ENCODE measurements at places on chromosomes 1 and 21.

DNA sequence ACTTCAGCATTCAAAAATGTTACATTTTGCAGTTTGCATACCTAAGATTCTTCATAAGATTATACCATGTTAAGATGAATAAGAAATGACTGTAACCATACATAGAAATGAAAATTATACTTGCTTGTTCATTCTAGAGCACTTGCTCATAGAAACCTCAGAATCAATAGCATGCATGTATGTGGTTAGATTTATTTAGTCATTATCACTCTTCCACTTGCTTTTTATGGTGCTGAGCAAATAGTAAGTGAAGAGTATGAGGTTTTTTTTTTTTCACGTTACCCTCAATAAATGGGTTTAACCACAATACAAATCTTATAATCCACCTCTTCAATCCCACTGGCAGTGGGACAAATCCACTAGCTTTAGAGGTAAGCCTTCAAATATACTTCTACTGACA lies 84.7 kb downstream of the LRRC53 start:
- peak; percentile 20 for DNase-seq

- peak; percentile 9 for DNase-seq
Observed at GRCh38 chr1:45796381-45796780, 7.0 kb upstream of the MAST2 start.

DNA sequence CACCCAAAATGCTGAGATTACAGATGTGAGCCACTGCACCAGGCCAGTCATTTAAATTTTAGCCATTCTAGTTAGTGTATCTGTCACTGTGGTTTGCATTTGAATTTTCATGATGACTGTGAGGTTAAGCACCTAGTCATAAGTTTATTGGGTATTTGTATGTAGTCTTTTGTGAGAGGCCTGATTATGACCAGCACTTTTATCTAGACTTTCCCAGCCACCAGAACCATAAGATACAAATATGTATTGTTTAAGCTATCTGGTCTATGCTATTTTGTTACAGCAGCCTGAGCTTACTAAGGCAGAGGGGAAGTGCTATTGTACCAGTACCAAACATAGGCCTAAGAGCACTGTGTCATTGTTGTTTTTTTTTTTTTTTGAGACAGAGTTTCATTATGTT lies 19.9 kb upstream of the DNAJC6 start:
- DNase-seq: no peak

GRCh38 chr1:9835404-9835757 lies 11.6 kb upstream of the CLSTN1 start:
- DNase-seq: no peak

GRCh38 chr1:221164029-221164428 lies 284.8 kb downstream of the HLX start:
- no peak for DNase-seq

DNA sequence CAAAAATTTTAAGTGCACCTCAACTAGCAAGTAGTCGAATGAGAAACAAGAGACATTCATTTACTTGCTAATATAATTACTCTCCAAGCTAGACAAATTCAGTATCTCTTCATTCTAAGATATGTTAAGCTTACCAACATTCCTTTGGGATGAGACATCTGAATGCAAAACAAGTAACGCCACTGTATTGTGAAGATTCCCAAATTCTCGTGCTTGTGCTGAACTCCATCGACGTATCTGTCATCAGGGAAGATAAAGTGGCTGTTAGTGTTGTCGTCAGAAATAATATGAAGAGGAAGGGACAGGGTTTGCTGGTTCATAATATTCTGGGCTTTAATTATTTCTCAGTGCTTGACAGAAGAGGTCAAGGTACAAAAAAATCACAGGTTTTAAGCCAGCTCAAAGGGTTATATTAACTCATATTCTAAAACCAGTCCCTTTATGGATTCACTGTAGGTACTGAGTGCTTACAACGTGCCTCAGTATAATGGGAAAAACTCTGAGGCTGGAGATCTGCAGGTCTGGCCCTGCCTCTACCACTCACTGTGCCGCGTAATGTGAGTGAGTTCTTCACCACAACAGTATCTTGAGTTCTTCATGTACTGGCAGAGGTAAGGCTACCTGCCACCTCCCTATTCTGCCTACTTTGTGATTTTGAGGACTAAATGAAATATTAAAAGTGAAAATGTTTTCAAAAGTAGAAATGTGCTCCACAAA lies 42.0 kb downstream of the PCSK9 start:
- peak; percentile 70 for DNase-seq

- no peak for DNase-seq
Observed at GRCh38 chr21:37684547-37684946, 231.7 kb downstream of the KCNJ6 start.

- DNase-seq: peak; percentile 40
Observed at GRCh38 chr1:52348704-52349300, 17.2 kb downstream of the CC2D1B start.

DNA sequence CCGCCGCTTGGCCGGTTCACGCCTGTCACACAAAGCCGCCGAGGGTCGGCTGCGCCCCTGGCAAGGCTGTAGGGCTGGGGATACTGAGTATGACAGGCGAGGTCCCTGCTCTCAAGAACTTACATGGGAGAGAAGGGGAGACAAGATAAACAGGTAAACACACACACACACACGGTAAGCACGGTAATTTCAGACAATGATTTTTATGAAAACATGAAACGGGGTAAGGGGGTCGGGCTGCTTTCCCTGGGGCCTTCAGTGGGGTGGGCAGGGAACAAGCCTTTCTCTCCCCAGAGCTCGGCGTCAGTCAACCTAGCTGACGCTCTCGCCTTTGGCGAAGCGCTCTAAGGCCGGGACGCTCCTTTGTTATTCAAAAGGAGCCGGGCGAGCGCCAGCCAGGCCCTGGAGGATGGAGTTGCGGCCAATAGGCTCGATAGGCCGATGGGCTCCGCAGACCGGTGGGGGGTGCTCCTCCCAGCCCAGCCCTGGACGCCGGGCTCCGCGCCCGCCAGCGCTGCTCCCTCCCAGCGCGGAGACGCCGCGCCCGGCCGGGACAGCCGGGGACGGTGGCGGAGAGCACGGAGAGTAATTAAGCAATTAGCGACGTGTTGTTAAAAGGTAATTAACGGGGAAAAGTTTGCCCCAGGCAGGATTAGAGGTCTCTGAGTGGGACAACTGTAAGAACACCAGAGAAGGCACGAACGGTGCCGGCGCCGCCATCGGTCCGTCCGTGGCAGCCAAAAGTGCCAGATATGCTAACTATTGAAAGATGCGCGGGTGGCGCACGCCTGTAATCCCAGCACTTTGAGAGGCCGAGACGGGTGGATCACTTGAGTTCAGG lies 950 bp upstream of the INKA2 start:
- peak; percentile 69 for DNase-seq

GRCh38 chr1:40362699-40363098 lies 10.8 kb upstream of the SMAP2 start:
- peak; percentile 46 for DNase-seq

GRCh38 chr1:107359472-107360241 lies 218.8 kb downstream of the NTNG1 start:
- no peak for DNase-seq

GRCh38 chr1:241847540-241847795 lies 536 bp upstream of the EXO1 start:
- no peak for DNase-seq

DNA sequence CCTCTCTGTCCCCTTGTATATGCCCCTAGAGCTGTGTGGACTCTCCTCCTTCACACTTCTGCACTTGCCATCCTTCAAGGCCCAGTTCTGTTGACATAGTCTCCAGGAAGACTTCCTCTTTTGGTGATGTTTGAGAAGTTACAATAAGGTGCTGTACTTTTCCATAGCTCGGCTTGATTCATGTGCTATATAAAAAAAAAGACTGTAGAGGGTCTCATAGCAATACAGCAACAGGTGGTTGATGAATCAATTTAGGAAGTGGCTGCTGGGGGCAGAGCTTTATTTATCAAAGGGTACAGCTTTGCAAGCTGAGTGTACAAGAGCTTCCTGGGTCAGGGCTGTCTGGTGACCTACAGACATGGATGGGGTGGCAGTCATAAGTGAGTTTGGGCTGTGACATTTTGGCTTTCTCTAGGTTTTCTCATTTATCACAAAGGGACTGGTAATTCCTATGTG lies 102.7 kb downstream of the RUNX1 start:
- no peak for DNase-seq

DNA sequence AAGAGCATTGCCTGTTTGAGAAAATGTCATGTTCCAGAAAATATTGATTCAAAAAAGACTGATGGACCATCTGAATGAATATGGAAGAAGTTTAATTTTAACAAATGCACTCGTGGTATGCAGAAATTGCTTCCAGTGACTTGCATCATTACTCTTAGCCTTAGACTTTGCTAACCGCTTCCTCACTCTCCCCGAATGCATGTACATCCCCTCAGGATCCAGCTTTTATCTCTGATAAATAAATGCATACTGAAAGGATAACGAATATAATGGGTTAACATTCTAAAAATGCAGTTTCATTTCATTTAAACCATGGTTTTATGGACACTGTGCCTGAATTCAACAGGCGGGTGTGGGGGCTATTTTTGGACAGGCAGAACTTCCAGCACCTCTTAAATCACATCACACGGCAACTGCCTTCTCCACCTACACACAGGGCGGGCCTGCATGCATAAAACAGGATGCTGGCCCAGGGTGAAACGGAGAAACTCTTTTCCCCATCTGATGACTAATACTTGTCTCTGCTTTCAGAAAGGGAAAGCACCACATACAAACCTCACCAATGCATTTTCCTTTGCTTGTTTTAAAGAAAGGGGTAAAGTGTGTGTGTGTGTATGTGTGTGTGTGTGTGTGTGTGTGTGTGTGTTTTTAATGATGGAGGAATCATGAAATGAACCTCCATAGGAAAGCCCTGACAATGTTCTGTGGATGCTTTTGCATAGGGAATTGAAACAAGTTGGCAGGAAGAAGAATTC lies 48.7 kb downstream of the SPAG17 start:
- peak; percentile 86 for DNase-seq

DNA sequence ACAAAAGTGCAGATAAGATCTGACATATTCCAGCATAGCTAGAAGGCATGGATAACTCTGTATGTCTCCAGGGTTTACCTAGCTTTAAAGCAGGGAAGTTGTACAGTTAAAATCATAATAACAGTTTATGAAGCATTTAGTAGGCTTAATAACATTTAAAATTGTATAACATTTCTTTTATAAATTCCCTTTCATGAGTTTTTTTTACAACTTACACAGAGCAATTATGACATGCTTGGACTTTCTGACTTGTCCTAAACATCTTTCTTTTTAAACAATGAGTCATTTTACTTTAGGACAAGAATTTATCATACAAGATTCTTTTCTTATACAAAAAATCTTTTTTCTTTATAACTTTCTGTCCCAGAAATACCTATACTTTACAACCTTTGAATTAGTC lies 408.5 kb upstream of the NEGR1 start:
- no peak for DNase-seq

DNA sequence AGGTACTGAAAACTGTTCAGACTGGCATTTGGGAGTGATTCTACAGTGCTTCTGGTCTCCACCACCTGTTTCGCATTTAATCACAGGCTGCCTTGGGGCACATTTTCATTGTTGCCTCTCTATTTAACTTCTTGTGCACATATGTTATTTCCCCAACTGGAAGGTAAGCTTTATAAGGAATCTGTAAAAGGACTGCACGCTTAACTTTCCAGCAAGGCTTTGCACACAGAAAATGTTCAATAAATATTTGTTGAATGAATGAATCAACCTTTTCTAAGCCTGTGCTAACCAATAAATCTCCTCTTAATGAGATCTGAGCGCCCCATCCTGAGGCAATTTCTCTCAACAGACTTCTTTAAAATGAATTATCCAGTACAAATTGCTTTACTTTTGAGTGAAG lies 84.3 kb upstream of the ARHGAP29 start:
- DNase-seq: peak; percentile 53

- DNase-seq: no peak
Observed at GRCh38 chr1:101723415-101723814, 273.3 kb downstream of the OLFM3 start.

DNA sequence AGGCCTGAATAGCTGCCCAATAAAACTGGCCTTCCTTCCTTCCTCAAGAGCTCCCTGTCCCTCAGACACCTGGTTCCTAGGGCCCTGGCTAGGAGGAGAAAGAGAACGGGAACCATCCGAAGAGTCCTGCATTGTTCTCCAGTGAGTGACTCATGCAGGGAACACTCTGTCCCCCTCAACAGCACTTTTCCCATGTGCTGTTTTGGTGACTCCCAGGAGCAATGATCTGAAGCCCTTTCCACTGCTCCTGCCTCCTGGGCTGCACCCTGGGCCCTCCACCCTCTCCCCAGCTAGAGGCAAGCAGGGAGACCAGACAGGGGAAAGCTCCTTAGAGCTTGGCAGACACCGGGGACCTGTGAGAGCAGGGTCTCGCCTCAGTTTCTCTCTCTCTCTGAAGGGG lies 18.9 kb downstream of the TNNT2 start:
- peak; percentile 6 for DNase-seq

DNA sequence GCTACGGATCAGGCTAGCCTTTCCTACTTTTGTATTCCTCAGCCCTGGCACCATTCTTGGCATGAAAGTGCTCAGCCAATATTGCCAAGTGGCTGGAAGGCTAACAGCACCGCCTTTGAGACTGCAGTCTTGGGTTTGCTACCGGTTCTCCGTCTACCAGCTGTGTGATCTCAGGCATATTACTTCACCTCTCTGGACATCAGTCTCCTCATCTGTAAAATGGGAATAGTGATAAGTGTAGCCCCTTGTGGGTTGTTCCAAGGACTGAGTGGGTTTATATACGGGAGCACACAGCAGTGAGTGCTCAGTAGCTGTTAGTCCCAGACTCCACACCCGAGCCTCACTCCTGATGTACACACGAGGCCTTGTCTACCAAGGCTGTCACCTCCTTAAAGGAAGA lies 13.7 kb downstream of the TFAP2E start:
- no peak for DNase-seq

DNA sequence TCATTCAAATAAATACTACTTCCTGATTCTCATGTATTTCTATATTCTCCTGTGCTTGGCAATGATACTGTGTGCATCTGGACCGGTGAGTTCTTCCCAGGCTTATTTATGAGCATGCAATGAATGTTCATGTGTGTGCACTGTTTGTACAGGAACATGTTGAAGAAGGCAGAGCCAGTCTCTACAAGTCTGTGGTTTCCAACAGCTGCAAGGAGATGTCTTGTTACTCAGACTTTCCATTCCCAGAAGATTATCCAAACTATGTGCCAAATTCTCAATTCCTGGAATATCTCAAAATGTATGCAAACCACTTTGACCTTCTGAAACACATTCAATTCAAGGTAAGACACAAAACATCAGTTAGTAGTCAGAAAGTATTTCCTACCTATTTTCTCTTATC lies 19.1 kb downstream of the FMO1 start:
- peak; percentile 68 for DNase-seq

GRCh38 chr1:29824025-29824424 lies 587.7 kb downstream of the PTPRU start:
- DNase-seq: no peak
